ENCODE measurements at places on chromosomes 2 and 18.

DNA sequence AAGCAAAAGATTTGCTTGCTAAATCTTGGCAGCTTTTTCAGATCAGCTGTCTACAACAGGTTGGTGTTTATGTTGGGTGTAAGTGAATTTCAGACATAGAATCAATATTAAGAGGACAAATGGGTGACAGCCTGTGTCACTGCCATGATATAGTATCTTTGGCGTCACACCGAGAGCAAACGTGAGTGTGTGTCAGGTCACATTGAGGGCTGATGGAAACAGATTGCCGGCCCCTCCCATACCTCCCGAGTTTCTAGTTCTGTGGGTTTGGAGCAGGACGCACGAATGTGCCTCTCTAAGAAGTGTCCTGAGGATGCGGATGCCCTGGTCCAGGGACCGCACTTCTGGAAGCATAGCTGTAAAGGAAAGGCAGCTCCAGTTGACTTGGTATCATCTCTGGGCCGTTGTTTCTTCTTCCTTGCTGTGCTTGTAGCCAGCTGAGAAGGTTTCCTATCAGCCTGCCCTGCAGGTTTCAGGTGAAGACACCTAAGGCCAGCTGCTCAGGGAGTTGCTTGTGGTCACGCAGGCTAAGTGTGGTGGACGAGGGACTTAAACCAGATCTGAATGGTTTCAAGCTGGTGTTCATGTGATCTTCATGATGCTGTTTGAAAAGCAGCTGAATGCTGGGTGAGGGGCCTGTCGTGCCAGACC is 6.4 kb downstream of the AGAP1 start:
- DNase-seq = no peak

- DNase-seq = peak; percentile 82
These were observed 78.8 kb upstream of the LCLAT1 start for GRCh38 chr2:30368258-30368657.

DNA sequence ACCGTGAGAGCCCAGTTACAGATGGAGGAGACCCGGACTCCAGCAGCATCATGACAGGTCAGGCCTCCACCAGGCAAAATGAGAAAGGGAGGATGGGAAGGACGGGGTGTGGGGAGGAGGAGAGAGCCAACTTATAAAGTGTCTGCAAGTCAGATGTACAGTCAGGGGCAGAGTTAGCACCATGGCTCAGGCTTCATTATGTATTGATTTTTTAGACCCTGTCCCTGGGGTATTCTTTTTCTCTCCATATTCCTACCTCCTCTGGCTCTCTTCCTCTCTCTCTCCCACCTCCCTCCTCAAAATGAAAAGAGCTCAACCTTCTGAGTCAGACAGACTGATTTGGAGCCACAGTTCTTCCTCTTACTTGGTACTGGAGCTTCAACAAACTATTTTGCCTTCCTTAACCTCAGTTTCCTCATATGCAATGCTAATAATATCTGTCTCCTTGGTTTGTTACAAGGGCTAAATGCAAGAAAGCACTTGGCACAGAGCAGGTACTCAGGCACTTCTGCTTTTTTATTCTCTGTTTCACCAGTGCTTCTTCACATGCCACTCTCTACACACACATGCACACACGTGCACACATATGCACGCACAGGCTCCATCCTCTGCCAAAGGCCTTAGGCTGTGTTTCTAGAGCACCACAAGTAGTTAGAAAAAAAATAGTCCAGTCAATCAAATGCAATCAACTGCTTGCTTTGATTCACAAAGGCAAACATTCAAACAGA is 92.3 kb upstream of the PKDCC start:
- DNase-seq = no peak

DNA sequence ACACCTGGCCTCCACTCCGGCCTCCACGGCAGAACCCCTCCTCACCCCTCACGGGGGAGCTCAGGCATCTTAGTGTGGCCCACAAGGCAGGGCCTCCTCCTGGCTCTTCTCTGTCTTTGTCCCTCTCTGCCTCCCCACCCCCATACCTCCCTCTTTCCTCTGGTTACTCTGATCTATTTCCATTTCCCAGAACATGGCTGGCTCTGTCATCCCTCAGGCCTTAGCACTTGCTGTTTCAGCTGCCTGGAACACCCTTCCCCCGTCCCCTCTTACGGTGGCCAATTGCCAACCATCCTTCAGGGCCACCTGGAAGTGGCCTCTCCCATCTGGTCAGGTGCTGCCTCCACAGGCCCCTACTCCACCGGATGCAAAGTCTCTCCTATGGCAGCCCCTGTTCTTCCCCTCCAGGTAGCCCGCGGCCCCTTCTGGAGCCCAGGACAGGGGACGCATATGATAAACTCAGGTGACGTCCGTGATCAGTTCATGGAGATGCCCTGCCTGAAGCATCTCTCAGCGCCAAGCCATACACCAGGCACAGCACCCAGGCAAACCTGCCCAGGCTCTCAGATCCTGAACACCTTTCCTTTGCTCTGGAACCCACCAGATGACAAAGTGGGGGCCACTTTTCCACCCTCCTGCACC is 3.6 kb upstream of the ECEL1 start:
- DNase-seq = no peak

- DNase-seq = no peak
These were observed 78.5 kb downstream of the KLF7 start for GRCh38 chr2:207087046-207087902.

DNA sequence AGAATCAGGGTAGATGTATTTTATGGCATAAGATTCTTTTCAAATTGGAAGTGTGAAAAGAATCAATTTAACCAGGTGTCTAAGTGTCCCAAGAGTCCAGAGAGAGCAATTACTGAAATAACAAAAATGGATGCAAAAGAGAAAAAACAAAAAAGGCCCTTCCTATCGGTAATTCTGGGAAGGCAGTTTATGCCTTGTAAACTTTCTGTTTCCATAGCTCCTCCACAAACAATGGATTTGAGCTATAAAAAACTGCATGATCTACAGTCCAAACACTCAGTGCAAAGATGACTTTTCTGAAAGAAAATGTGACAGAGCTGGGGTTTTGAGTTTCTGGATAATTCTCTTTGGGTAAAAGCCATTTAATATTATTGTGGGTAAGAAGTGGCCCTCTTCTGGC is 366.1 kb downstream of the EN1 start:
- DNase-seq = no peak

DNA sequence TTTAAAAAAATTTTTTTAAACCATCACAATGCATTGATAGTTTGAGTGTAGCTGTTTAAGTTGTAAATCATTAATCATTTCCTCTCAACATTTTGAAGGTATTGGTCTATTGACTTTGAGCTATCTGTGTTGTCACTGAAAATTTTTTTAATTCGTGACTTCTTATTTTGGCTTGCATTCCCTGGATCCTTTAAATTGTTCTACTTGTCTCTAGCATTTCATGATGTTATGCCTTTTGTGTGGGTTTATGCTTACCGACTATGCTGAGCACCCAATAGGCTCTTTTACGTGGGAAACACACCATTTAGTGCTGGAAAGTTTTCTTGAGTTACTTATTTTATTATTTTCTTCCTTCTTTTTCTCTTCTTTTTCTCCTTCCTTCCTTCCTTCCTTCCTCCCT is 31.2 kb upstream of the NXPH2 start:
- no peak for DNase-seq

DNA sequence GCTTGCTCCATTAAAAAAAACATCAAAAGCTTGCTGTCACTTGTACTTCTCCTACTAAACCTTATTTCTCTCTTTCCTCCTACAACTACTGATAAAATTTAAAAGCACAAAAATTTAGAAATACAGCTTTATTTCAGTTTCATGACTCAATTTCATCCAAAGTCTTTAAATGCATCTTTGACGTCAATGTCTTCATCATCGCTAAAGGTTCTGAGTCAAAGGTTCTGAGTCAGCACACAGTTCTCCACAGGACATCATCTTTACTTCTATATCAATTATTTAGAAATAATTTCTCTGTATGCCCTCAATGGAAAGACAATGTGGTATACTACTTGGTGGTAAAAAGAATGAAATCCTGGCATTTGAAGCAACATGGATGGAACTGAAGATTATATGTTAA is 163.9 kb upstream of the DNMT3A start:
- no peak for DNase-seq

- no peak for DNase-seq
These were observed 27.4 kb downstream of the MARCHF4 start for GRCh38 chr2:216344950-216345300.

DNA sequence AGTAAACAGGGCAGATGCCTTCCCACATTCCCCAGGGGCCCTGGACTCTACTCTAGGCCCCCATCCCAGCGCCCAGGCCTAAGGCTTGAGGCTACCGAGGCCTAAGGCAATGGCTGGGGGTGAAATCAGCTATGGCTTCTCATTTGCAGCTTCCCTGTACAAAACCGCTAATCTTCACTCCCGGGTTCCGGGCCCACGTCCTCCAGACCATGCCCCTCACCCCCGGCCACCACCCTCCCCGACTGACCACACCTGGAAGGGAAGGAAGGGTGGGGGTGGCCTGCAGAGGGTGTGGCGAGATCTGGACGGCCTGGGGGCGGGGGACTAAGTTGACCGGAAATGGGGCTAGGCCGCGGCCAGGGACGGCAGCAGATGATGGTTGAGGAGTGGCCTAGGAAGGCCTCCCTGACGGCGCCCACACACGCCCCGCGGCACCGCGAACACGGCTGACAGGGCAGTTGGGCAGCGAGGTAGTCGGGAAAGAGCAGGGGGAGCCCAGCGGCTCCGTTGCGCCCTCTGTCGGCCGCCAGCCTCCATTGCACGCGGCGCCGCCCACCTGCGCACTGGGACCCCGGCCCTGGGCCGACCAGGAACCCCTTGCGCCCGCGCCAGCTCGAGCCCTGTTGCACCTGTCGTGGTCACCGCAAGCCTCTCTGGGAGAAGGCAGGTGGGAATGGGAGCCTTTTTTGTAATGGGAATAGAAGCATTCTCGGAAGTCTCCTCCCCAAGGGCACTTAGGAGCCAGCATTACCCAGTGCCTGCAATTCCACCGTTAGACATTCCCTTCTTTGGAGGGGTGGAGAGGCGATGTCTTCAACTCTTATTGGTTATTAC is 117.1 kb upstream of the STPG4 start:
- DNase-seq = peak; percentile 69

DNA sequence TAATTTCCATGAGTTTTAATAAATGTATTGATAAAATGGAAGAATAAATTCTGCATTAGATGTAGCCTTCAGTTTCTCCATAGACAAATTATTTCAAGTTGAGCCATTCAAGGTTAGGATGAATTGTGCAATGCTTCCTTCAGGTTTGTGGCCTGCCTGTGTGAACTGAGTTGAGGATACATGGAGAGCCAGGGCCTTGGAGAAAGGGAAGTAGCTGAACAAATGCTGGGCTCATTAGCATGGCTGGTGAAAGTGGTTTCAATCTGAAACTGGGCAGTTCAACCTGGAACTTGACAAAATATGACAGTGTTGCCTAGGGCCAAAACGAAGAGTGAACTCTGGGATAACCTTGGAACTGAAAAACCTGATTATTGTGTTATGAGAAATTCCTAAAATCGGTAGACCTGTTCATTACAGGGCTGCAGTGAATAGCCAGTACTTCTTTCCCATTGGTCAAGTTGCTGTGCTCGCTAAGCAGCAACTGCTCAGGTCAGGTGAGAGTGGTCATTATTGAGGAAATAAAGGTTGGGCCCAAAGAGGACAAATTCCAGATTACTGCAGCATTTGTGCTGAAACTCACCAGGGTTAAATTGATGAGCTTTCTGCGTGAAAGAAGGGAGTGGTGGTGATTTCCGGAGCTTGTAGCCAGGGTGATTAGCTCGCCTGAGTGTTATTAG is 12.7 kb downstream of the INPP1 start:
- no peak for DNase-seq

- no peak for DNase-seq
These were observed 87.1 kb downstream of the PXDN start for GRCh38 chr2:1656961-1657841.

- DNase-seq = peak; percentile 90
These were observed 6.2 kb upstream of the NEU2 start for GRCh38 chr2:233026198-233026813.

DNA sequence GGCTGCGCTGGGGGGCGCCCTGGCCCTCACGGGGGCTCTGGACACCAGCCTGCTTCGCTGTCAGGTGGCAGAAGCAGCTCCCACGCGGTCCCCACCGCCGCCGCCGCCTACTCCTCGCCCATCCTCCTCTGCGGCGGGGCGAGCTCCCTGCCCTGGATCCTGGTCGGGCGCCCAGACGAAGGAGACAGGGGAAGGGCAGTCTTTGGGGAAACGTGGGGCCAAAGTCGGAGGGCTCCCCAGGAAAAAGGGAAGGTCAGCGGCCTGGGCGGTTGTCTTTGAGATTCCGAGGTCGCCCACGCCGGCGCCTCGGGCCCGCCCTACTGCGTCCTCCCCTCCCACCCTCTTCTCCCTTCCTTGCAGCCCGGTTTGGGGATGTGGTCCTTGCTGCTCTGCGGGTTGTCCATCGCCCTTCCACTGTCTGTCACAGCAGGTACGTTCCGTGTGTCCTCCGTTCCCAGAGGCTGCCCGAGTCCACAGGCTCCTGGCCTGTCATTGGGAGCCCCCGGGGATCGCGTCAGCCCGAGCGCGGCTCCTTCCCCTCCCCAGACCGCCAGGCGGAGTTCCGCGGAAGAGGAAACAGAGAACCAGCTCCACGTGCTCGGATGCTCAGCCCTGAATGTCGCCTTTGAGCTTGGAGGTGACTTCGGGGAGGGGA is 800 bp downstream of the IL1RL2 start:
- no peak for DNase-seq

- no peak for DNase-seq
These were observed 29.3 kb downstream of the PDE11A start for GRCh38 chr2:178043266-178043665.
